ENCODE measurements at places on chromosomes 4 and X.

DNA sequence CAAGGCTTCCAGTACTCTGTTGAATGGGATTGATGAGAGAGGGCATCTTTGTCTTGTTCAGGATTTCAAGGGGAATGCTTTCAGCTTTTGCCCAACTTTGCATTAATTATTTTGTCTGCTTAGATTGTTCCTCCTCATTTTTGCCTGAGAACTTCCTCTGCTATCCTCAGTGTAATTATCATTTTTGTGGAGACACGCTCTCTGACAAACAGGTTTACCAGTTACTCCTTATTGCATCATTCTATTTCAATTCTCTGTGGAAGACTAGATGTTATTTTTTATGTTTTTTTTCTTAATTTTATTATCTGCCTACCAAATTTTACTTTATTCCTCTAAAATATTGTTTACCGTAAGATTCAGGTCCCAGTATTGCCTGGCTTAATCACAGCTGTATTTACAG is 349.2 kb downstream of the ADGRL3 start:
- DNase-seq = no peak

DNA sequence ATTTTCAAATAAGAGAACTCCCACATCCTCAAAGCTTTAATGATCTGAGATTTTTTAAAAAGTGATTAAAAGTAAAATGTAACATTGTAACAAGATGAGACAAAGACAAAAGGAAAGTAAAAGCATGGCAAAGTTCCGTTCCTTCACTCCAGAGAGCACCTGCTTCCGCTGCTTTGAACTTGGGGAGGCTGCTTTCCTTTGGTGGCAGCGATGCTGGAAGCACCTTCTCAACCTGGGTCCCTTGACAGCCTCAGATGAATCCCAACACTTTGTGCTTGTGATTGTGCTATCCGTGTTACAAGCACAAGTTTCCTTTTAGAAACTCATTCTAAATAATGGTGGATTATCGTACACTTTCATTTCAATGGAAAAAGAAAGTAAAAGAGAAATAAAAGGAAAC is 59.7 kb downstream of the HADH start:
- DNase-seq = no peak

- no peak for DNase-seq
These were observed 10.2 kb downstream of the RGS12 start for GRCh38 chr4:3302786-3303564.

DNA sequence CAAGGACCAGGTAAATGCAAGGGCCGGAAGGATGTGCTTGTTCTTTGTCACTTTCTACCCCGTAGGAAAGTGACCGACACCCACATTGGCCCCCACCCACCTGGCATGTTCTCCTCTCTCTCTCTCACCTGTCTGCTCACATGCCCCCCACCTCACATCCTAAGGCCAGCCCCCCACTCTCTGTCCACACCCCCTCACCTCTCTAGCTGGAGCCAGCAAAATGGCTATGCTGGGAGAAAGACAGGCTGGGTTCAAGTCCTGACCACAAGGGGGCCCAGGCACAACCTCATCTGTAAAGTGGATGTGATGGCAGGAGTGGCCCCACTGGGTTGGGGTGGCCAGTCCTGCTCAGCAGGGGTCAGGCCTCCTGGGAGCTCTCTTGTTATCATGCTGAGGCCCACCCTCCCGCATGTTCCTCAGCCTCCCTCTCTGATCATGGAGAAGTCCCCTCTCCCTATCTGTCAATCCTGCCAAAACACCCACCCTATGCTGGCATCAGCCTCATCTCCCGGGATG is 1.7 kb upstream of the PPP2R2C start:
- no peak for DNase-seq

DNA sequence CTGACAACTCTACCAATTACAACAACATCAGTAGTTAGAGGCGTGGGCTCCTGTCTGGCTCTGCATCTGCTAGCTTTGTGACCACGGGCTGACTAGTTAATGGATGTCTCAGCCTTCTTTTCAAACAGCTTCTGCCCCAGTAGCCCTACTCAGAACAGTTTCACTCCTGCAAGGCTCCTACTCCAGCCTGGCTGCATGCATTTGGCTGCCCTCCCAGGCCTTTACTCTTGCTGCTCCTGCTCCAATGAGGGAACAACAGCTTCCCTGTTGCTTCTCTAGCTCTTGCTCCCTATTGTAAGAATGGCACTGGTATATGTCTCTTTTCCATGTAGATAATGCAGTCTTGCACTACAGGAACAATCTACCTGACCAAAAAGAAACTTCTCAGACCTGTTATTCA is 93.3 kb downstream of the TTC29 start:
- no peak for DNase-seq

DNA sequence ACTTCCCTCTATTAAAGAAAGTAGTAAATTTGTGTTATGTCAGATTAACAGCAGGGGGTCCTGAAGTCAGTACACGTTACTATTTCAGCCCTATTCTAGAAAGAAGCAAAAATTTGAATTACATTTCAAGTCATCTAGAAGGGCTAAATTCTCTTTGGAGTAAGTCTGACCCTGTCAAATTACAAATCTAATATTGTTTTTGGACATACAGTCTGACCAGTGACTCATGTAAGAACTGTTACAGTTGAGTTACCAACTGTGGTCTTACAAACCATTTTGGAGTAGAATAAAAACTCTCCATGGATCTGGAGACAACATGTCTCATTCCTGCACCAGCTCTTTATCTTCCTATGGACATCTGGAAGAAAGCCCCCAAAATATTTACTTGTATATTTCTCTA is 36.0 kb upstream of the GYPA start:
- no peak for DNase-seq

GRCh38 chr4:32858361-32858760 is 2138.2 kb downstream of the PCDH7 start:
- DNase-seq = no peak

GRCh38 chr4:13900780-13901179 is 273.3 kb upstream of the BOD1L1 start:
- DNase-seq = no peak

- DNase-seq = no peak
These were observed 122.6 kb upstream of the PLAC1 start for GRCh38 chrX:134780908-134781307.

DNA sequence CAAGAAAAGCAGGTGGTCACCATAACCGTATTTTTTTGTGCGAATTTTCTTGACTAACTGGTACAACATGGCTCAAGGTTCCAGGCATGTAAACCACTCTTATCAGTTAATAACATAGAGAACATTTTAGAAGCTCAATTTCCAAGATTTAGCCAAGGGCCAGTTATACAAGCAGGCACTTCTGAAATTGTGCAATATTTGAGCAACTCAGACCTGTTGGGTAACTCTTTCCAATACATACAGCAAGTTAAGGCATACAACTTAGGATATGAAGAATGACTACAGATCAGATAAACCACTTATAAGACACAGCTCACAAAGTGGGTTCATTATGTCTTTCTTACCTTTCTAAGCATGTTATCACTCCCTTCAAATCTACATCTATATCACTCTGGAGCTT is 43.9 kb downstream of the ZNF280C start:
- no peak for DNase-seq

GRCh38 chrX:23784470-23785331 is 1.7 kb downstream of the SAT1 start:
- DNase-seq = no peak

DNA sequence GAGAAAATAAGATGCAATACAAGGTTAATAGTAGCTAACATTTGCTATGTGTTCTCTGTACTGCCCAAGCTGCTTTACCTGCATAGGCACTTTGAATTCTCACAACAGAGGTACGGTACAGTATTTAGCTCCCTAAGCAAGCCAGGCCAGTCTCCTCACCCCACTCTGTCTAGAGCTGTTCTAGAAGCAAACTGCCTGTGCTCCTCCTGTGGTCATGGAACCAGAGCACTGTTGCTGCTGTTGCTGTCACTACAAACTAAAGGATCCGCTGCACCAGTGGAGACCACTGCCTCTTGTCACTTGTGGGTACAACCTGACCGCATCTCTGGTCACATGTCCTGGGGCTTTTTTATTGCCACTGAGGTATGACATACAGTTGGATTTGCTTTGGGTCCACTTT is 19.6 kb downstream of the ZNF330 start:
- DNase-seq = no peak

- DNase-seq = no peak
These were observed 650.8 kb upstream of the FAM241A start for GRCh38 chr4:111494471-111494870.

DNA sequence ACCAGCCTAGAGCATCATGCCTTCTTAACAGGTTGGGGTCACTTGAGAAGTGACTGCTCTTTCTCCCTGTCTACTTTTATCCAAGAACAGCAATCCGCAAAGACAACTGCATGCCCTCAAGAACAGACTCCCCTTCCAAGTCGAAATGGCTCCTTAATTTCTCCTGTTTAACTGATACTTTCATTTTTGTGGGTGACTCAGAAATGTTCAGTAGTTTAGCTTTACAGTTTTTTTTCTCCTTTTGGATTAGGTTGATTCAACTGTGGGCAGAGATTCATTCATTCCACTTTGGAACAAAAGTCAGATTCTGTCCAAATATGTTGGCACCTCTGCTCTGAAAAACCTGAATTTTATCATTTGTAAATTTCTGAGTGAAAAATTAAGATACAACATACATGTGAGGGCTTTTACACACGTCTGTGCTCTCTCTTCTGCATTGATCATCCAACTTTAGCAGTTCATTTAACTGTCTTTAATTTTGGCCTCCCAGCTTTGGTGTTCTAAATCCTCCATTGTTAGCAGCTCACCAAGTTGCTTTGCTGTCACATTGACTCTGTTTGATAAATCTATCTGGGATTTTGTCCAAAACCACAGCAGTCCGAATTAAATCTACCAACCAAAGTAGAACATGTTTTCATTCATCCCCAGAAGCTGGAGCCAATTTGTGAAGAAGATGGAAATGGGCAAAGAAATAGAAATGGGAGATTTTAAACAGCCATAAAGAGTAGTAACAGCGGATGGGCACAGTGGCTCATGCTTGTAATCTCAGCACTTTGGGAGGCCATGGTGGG is 50.0 kb downstream of the HOPX start:
- DNase-seq = no peak

DNA sequence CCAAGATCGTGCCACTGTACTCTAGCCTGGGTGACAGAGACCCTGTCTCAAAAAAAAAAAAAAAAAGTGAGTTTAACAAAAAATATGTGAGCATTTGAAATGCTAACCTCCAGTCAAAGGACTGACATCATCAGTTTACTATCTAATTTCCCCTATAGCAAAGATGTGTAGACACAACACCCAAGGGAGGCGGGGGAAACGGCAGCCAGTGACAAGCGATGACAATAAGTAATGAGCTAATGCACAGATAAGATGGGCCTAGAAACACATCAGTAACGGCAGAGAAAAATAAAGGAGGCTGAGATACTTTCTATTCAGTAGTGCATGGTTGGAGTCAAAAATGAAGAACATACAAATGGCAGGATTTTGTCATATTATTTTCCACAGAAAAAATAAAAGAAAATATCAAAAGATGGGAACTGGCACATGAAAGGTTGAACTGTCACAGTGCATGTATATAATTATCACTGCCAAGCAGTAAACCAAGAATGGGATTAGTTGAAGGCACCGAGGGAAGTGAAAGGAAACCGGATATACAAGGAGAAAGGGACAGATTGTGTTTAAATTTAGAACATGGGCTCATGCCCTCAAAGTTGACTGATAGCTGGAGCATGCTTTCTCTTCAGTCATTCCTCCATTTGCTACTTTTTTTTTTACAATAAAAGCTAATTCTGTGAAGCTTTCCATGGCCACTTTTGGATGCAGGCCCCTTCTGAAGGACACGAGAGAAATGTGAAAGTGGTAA is 41.8 kb downstream of the IGFBP7 start:
- no peak for DNase-seq

GRCh38 chrX:135453381-135453780 is 31.6 kb downstream of the SMIM10L2A start:
- no peak for DNase-seq

GRCh38 chr4:174996079-174996478 is 77.9 kb downstream of the ADAM29 start:
- DNase-seq = no peak

GRCh38 chr4:146506272-146506671 is 15.5 kb downstream of the SLC10A7 start:
- no peak for DNase-seq

- no peak for DNase-seq
These were observed 19.7 kb upstream of the SOX3 start for GRCh38 chrX:140524556-140524955.

DNA sequence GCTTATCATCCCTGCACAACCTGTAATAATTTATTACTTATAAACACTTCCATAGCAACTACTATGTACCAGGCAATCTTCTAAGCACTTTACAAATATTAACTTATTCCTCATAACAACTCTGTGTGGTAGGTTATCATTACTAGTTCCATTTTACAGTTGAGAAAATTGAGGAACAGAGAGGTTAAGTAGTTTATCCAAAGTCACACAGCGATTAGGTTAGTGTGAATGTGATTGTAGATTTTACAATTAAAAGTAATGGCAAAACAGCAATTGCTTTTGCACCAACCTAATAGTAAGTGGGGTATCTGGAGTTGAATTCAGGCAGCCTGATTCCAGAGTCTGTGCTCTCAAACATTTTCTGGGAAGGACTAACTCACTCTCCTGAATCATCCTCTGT is 348.9 kb downstream of the NKX6-1 start:
- no peak for DNase-seq

DNA sequence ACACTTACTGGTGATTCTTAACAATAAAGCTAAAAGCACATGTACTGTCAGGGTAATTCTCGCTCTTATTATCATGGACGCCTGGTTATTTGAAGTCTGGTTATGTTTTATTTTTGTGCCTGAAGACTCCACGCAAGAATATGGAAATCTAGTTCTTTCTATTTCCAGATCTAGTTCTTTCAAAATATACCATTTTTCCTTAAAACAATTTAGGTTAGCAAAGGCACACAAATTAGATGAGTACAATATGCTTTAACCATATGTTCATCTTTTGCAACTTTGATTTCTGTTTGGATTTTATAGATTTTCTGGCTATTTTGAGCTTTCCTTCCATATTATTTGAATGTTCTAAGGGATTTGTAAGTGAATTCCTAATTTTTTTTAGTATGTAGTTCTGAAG is 1783.1 kb downstream of the PCDH7 start:
- no peak for DNase-seq

DNA sequence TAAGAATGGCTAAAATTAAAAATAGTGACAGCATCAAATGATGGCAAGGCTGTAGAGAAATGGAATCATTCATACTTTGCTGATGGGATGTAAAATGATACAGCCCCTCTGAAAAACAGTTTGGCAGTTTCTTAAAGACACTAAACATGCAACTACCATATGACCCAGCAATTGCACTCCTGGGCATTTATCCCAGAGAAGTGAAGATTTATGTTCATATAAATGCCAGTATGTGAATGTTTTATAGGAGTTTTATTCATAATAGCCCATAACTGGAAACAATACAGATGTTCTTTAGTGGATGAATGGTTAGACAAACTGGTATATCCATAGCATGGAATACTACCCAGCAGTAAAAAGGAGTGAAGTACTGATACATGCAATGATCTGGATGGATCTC is 43.3 kb downstream of the REPS2 start:
- DNase-seq = no peak

- DNase-seq = no peak
These were observed 89.1 kb upstream of the CBR4 start for GRCh38 chr4:169098969-169099690.

Measured in NCI-H187 (cell line).